ENCODE measurements at places on chromosomes 7 and 10.

DNA sequence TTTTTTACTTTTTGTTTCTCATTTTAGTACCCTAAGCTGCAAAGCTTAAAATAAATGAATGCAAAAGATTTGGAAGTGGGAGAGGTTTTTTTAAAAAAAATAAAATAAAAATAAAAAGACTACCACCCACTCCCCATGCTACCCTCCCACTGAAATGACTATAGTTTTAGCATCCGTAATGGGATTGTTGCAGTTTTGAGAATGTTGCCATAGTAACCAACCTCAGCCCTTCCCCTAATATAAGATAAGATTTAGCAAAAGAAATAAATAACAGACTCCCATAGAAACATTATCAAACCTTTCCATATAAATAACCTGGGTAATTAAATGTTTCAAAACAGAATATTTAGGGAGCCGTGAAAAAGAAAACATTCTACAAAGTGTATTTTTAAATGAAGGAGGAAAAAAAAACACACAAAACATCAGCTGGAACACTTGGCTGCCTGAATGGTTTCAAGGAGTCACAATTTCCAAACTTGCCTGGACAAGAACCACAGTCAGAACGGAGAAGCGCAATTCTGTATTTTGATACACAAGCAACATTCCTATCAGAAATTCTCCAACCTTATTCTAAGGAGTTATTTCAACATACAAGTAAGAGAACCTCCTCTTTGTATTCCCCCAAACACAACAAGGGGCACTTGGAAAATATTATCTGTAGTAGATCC is 57.4 kb downstream of the DGKI start:
- DNase-seq: no peak

- DNase-seq: no peak
Observed at GRCh38 chr7:70668606-70669358, 463.2 kb upstream of the GALNT17 start.

DNA sequence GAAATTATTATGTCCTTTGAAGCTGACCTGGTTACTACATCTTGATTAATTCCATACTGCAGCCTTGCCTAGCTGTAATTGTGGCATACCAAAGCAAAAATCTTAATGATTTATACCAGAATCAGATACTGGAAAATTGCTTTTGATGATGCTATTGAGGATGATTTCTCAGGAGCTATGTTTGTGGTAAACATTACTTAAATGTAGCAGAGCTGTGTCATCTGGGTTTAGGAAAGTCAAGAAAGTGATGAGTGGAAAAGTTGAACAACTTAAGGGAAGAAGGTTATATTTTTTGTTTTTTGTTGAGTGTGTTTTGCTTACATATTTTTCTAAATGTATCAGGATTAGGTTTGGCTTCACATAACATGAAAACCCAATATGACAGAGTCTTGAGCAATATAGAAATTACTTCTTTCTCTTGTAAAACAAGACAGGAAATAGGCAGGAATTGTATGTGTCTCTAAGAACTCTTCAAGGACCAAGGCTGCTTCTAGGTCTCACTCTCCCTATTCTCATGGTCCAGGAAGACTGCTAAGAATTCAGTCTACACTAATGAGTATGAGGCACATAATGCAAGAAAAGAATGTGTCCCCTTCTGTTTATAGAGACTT is 87.6 kb upstream of the MTPN start:
- DNase-seq: no peak

DNA sequence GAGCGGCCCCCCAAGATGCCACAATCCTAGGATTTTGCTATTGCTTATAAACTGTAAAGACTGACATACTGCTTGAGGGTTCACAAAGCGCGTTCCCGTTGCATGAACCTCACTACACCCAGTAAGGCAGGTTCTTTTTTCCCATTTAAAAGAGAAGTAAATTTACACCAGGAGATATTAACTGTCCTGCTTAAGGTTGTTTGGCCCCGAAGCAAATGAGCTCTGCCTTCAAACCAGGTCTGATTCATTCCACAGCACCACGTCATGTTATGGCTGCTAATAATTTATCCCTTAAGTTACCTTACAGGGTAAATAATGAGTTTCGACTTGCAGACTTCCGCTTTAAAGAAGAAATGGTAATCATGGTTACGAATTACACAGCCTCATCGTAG is 559 bp upstream of the FKBP14 start:
- DNase-seq: no peak

- DNase-seq: no peak
Observed at GRCh38 chr7:150897502-150898474, 45.5 kb downstream of the AOC1 start.
